ENCODE measurements at places on chromosomes 1 and 21. TPM values are rescaled to one million over a fixed set of nuclear protein-coding genes. Genes with fewer than 3 reads are reported as not detected.

CTSE gene
- total RNA-seq, result not detected

- H3K4me1 ChIP-seq, result peaks cover 8% of the 10 kb centered on the region
- no peak overlapping the region for H3K4me3 ChIP-seq
- peak; percentile 92 for DNase-seq
- no peaks in the 10 kb centered on the region for H3K36me3 ChIP-seq
Measured at GRCh38 chr21:45894450-45894825, 87.1 kb upstream of the COL6A1 start.

DNA sequence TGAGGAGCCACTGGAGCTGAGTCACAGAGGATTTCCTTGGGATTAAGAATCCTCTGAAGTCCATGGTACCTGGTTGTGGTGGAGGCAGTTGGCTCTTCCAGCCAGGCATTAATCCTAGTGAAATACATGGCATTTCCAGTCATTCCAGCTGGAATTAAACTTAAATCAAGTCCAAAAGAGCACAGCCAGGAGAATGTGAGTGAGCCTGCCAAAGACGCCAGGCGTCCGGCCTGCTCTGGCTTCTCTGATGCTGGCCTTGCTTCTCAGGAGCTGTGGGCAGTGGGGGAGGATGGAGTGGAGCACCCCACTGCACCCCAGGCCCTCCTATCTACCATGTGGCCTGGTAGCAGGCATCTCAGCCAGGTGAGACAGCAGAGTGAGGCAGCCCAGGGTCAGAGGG, 23.4 kb upstream of the TENT5C start:
- no peaks in the 10 kb centered on the region for H3K36me3 ChIP-seq
- DNase-seq, result peak; percentile 8
- no peak overlapping the region for H3K4me3 ChIP-seq
- no peaks in the 10 kb centered on the region for H3K4me1 ChIP-seq
- no peaks in the 10 kb centered on the region for H3K27me3 ChIP-seq
- H3K27ac ChIP-seq, result no peak overlapping the region

DNA sequence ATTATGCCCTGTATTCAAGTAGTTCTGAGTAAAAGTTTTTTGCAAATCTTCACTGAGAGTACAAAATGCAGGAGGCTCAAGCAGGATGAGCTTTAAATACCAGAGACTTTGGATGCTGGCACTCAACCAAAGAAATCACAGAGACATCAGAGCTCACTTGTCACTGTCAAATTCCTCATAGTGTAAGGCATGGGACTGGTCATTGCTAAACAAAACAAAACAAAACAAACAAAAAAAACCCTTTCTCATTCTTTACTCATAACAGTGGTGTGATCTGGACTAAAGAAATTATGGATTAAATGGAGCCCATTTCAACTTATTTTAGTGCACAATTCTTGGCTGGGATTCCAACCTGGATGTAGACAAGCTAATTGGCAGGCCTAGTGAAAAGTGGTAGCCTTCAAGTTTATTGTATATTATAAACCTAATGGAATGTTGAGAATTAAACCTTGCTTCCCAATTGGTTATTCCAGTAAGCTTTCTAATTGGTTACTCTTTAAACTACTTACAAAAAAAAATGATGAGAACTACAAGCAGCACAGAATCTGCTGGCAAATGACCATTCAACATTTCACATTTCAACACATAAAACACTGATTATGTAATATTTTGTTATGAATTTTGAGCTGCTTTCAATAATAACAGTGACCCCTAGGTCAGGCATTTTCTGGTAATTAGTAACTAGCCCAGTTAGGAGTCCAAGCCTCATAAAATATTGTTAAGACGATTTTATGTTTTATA, 30.6 kb upstream of the NEK7 start:
- H3K36me3 ChIP-seq, result no peaks in the 10 kb centered on the region
- peak overlapping the region; percentile 32 for H3K27ac ChIP-seq
- H3K4me1 ChIP-seq, result peaks cover 69% of the 10 kb centered on the region
- H3K27me3 ChIP-seq, result no peaks in the 10 kb centered on the region

DNA sequence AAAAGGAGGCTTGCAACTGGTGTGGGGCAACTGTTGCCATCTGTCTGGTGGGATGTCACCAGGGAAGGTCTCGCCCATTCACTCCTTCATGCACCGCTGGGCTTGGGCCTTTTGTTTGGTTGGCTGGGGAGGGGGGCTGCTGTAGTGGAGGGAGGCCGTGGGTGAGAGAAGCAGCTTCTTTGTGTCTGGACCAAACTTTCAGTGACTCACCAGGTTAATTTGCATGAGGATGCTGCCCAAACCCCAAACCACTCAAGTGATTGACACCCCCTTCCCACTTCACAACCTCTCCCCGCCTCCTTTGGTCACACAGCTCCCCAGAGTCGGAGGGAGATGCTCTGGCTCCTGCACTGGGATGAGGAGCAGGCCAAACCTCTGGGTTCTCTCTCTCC, 19.7 kb downstream of the BTG2 start:
- no peaks in the 10 kb centered on the region for H3K4me1 ChIP-seq
- H3K4me3 ChIP-seq, result no peak overlapping the region
- H3K36me3 ChIP-seq, result no peaks in the 10 kb centered on the region
- peaks cover 58% of the 10 kb centered on the region for H3K27me3 ChIP-seq
- DNase-seq, result no peak

DNA sequence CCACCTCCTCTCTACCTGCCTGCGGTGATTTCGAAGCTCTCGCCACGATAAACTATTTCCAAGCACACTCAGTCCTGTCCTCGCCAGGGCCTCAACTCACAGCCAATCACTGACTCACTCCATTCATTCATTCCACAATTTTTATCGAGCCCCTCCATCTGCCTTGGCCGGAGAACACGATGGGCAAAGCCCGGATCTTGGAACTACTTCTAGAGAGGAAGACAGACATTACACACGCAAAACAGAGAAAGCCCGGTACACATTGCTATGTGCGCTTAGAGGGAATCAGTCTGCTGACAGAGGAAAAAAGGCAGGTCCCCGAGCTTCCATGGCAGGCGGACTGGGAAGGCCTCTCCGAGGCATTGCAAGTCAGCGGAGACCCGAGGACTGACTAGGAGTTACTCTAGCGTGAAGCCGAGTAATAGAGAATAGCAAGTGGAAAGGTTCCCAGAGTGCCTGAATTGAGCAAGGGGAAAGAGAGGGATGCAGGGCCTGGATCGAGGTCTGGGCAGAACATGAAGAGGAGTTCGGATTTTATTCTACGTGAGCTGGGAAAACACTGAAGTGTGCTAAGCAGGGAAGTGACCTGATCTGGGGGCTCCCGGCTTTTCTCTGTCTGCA, 54.2 kb upstream of the DNAJC6 start:
- peak; percentile 50 for DNase-seq
- H3K27ac ChIP-seq, result peak overlapping the region; percentile 3
- 0 out of 2 replicates have a peak, but pooled peaks cover 4% of the 10 kb centered on the region for H3K4me1 ChIP-seq
- peak overlapping the region; percentile 83 for H3K4me3 ChIP-seq

GRCh38 chr1:115624859-115625258, 16.9 kb upstream of the VANGL1 start:
- H3K4me1 ChIP-seq, result no peaks in the 10 kb centered on the region
- DNase-seq, result no peak
- no peaks in the 10 kb centered on the region for H3K27me3 ChIP-seq
- no peaks in the 10 kb centered on the region for H3K36me3 ChIP-seq
- no peak overlapping the region for H3K4me3 ChIP-seq

GRCh38 chr1:117389284-117389683, 22.0 kb downstream of the MAN1A2 start:
- DNase-seq, result no peak
- no peak overlapping the region for H3K27ac ChIP-seq
- H3K4me1 ChIP-seq, result peaks cover 4% of the 10 kb centered on the region
- H3K36me3 ChIP-seq, result no peaks in the 10 kb centered on the region

- peaks cover 20% of the 10 kb centered on the region for H3K4me1 ChIP-seq
- H3K27ac ChIP-seq, result 0 out of 2 replicates have a peak overlapping the region, but pooled peaks have one; percentile 21
- H3K36me3 ChIP-seq, result no peaks in the 10 kb centered on the region
- H3K4me3 ChIP-seq, result no peak overlapping the region
- H3K27me3 ChIP-seq, result no peaks in the 10 kb centered on the region
Measured at GRCh38 chr21:39020751-39021477, 162.3 kb downstream of the PSMG1 start.

- peak; percentile 34 for DNase-seq
- H3K4me3 ChIP-seq, result no peak overlapping the region
- H3K27me3 ChIP-seq, result no peaks in the 10 kb centered on the region
- H3K36me3 ChIP-seq, result no peaks in the 10 kb centered on the region
- H3K27ac ChIP-seq, result no peak overlapping the region
Measured at GRCh38 chr1:56302878-56303277, 276.5 kb downstream of the PLPP3 start.

Data from GM23248 (cell line).